ENCODE measurements at places on chromosomes 1 and 21.

DNA sequence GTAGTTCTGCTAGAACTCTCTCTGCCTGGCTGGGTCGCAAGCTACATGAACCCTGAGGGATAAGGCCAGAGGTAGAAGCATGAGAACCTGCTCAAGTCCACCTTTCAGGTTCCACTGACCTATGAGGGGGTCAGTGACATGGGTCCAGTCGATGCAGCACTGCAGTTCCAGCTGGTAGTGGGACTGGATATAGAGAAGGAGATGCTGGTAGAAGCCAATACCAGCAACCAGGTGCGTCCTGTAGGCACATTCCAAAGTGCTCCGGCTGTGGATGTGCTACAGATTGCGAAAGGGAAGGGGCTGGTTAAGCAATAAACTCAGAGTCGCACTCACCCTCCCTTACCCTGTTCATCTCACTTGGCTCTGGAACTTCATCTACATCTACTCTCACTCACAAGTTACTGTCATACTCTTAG, 5.7 kb downstream of the SMG5 start:
- no peak for DNase-seq

DNA sequence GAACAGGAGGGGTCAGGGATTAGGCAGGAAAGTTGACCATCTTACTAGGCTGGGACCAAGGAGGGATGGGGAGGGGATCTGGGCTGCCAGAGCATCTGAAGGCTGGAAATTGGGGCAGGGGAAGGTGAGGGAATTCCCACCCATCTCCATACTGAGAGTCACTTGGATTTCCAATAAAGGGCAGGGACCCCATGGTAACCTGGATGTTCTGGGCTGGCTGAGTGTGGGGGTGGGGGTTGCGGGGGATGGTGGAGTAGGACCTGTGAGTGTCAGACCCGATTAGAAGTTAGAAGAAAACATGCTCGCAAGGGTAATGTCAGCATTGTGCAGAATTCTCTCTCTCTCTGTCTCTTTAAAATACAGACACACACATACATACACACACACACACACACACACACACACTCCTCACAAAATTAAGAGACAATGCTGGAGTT, 40.0 kb upstream of the EPS15 start:
- no peak for DNase-seq

- DNase-seq, result no peak
Observed at GRCh38 chr1:236301080-236301957, 19.6 kb upstream of the ERO1B start.

GRCh38 chr21:46100020-46100419, 2.1 kb downstream of the COL6A2 start:
- no peak for DNase-seq

GRCh38 chr1:10813799-10814198, 17.4 kb upstream of the CASZ1 start:
- DNase-seq, result no peak

- DNase-seq, result no peak
Observed at GRCh38 chr1:118290046-118290445, 105.0 kb upstream of the SPAG17 start.

DNA sequence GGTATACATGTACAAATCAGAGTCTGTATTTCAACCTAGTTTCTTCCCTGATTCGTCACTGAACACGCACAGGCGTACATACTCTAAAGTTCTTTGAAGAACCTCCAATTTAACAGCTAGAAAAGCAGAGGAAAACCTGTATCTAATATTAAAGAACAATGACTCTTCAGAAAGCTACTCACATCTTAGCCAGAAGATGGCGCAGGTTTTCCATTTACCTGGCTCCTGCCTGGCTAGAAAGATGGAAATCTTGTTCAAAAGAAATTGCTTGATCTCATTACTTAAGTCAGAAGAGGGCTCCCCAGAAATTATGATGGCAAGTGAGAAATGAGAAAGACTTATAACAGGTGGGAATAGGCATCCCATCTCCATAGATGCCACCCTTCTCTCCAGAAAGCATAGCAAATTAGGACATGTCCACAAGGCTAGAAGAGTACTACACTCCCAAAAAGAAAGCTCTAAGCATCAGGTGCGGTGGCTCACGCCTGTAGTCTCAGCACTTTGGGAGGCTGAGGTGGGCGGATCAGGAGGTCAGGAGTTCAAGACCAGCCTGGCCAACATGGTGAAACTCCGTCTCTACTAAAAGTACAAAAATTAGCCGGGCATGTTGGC, 19.0 kb upstream of the L1TD1 start:
- DNase-seq, result peak; percentile 1

- no peak for DNase-seq
Observed at GRCh38 chr1:103327054-103327719, 198.3 kb upstream of the RNPC3 start.

DNA sequence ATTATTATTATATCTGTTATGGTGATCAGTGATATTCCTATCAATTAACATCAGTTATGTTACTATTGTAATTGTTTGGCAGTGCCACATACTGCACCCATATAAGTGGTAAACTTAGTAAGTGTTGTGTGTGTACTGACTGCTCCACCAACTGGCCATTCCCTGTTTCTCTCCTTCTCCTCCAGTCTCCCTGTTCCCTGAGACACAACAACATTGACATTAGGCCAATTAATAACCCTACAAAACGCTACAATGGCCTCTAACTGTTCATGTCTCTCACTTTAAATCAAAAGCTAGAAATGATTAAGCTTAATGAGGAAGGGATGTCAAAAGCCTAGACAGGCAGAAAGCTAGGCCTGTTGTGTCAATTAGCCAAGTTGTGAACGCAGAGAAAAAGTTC, 6.6 kb upstream of the THRAP3 start:
- no peak for DNase-seq

DNA sequence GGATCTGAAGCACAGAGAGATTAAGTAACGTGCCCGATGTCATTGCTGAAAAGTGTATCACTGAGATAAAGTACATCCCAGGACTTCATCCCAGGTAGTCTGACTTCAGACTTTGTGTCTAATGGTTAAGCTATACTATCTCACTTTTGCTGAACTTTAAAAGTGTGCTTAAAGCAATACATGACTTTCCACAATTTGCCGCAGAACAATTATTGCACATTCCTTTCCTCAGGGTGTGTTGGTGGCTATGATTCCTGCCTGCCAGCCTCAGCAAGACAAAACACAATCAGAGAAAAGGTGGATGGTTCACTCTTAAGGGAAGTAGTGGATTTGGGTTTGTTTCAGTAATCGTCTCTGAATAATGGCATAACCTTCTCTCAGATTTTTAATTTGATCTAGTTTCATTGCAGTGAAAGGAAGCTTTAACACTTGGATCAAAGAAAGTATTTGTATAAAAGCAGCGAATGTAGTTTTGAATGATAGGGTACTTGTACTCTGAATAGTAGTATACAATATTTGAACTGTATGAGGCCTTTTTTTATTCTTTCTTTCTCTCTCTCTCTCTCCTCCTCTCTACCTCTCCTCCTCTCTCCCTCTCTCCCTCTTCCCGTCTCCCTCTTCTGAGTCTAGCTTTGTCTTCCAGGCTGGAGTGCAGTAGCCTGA, 47.0 kb downstream of the CNST start:
- no peak for DNase-seq

- no peak for DNase-seq
Observed at GRCh38 chr1:11668516-11668915, 4.5 kb downstream of the FBXO6 start.

GRCh38 chr1:26728645-26729044, 32.8 kb downstream of the ARID1A start:
- no peak for DNase-seq

- no peak for DNase-seq
Observed at GRCh38 chr1:215146240-215146975, 63.9 kb downstream of the KCNK2 start.
